Stimulated activated CD8-positive, alpha-beta memory T cell treated with anti-CD3 and anti-CD28 coated beads, Interleukin-2, amount 100 ng/mL, for 1 hour (primary cell): ENCODE measurements at places on chromosomes 4 and X.

GRCh38 chr4:89469930-89470375, 162.4 kb upstream of the GPRIN3 start:
- DNase-seq, result no peak

- DNase-seq, result no peak
Observed at GRCh38 chr4:25405453-25405852, 28.4 kb downstream of the ANAPC4 start.

- DNase-seq, result no peak
Observed at GRCh38 chrX:147935156-147935758, 23.5 kb downstream of the FMR1 start.

DNA sequence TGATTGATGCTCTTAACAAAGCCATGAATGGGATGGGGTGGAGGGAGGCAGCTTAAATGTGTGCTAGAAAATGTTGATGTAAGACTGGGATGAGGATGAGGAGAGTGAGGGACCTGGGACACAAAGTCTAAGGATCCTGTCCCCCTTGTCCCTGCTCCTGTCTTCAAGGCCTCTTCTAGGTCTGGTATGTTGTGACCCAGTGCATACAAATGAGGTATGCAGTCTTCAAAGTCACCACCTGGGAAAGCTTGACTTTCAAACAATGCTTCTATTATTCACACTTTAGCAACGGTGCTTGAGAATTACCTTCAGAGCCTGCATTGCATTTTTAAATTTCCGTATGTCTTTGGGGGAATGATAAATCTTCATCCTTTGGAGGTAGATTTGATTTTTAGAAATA, 88.4 kb upstream of the SLC34A2 start:
- DNase-seq, result no peak
